ENCODE measurements at places on chromosomes 3 and 15.

DNA sequence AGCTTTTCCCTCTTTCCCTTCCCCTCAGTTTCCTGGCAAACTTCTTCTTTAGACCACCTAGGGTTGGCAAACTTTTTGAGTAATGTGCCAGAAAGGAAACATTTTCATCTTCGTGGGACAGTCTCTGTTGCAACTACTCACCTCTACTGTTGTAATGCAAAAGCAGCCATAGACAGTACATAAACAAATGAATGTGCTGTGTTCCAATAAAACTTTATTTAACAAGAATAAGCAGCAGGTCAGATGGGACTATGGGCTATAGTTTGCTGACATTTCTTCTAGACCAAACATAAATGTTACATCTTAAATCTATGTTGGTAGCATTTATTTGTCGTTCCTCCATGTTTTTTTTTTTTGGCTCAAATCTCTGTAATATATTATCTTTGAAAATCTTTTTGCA lies 552.4 kb downstream of the EDEM1 start:
- no peak for DNase-seq

DNA sequence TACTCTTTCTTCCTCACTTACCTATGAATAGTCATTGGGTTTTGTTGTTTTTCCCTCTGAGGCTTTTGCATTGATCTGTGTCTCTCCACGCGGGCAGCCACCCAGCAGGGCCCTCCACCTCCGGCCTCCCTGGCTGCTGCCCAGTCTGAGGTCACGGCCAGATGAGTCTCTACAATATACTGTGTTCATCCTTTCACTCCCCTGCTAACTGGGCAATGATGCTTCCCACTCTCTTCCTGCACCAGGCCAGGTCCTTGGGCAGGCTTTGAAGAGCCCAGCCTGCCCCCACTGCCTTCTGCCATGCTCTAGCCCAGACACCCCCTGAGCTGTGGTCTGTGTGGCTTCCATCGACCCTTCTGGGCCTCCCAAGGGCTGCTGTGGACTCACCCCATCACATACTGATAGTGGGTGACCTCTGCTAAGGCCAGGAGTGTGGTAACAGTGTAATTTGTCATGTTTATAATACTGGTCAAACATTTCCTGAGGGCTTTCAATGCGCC lies 18.0 kb downstream of the PDIA5 start:
- no peak for DNase-seq

- no peak for DNase-seq
Measured at GRCh38 chr3:170634663-170635384, 48.9 kb upstream of the SLC7A14 start.

DNA sequence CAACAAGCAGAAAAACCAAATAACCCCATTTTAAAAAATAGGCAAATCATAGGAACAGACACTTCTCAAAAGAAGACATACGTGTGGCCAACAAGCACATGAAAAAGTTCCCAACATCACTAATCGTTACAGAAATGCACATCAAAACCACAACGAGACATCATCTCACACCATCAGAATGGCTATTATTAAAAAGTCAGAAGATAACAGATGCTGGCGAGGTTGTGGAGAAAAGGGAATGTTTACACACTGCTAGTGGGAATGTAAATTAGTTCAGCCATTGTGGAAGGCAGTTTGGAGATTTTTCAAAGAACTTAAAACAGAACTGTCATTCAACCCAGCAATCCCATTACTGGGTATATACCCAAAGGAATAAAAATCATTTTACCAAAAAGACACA lies 60.7 kb downstream of the ABI3BP start:
- no peak for DNase-seq

GRCh38 chr3:136901391-136901790 lies 39.4 kb downstream of the NCK1 start:
- DNase-seq: no peak

DNA sequence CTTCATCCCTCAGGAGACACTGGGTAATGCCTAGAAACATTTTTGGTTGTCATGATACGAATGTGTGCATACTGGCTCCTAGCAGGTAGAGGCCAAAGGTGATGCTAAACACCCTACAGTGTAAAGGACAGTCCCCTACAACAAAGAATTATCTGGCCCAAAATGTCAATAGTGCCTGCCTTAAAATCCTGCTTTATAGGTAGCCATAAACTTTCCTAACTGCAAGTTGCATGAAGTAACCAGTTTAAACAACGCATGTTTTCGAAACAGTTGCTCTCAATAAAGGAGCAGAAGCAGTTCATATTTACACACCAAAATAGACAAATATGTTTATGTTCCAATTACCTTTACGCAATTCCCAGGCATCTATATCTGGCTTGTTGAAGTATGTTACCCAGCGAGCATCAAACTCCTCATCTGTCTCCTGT lies 9.1 kb downstream of the COX5A start:
- no peak for DNase-seq

DNA sequence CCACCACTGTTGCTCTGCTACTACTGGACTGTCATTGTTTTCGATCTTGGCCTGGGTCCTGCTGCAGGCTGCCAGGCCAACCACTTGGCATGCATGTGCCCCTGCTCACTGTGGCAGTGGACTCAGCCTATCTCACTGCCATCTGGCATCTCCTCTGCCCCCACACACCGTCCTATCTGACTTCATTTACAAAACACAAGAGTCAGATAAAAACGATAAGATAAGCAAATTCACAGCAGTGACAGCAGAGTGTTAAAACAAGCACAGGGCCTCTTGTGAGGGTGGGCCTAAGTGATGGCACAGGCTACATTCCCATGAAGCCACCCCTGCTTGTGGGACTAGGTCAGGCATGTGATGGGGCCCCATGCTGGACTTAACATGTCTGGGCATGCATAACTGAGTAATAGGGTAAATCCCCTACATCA lies 68.1 kb downstream of the CRYGS start:
- no peak for DNase-seq

DNA sequence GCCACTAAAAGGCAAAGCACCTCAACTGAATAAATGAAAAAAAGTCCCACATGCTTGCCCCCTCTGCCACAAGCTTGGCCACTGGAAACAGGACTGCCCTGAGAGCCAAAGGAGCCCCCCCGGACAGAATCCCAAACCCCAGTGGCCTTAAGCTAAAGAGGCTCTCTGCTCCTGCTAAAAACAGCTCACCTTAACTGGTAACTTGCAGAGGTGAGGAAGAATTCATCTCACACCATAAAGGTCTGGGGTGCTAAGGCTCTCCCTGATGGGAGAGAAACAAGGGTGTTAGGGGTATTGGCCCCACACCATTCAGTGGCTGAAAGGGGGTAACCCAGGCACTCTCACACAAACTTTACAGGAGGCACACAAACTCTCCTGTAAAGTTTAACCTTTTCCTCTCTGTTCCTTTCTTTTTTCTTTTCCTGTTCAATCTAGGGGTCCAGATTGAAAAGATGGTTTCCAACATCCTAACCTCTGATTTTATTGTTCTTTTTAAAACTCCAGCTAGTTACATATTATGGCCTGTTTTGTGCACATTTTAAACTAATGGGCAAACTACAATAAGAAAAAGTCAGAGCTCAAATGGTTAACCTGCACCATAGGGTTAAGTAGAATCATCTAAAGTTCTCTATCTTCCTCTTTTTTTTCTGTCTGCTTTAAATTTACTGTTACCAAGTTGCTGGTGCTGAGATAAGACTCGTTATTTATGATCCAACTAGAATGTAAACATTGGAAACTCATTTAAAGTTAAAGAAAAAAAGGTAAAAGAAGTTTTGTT lies 19.9 kb downstream of the TRANK1 start:
- no peak for DNase-seq

DNA sequence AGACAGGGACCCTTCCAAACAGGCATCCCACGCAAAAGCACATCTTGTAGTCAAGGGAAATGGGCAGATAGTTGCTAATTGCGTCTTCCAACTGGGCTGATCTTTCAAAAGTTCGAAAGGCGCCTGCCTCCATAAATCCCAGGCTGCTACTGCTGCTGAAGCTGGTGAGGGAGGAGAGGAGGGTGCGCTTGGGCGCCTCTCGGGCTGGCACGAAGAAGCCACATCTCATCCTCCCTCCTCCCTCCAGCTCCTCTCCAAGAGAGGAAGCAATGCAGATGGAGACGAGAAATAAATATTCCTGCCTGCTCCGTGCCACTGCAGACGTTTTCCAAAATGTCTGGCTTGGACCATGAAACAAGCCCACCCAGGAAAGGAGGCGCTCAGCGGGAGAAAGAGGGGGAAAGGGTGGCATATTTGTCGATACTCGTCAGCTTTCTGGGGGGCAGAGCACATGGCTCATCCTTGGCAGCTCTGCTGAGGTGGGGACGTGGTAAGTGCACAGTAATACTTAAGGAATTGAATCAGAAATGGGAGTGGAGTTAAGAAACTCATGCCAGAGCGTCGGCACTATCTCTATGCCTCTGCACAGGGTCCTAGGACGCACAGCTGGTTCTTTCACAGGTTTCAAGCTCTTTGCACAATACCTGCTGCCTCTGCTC lies 88.9 kb upstream of the FEZF2 start:
- no peak for DNase-seq

DNA sequence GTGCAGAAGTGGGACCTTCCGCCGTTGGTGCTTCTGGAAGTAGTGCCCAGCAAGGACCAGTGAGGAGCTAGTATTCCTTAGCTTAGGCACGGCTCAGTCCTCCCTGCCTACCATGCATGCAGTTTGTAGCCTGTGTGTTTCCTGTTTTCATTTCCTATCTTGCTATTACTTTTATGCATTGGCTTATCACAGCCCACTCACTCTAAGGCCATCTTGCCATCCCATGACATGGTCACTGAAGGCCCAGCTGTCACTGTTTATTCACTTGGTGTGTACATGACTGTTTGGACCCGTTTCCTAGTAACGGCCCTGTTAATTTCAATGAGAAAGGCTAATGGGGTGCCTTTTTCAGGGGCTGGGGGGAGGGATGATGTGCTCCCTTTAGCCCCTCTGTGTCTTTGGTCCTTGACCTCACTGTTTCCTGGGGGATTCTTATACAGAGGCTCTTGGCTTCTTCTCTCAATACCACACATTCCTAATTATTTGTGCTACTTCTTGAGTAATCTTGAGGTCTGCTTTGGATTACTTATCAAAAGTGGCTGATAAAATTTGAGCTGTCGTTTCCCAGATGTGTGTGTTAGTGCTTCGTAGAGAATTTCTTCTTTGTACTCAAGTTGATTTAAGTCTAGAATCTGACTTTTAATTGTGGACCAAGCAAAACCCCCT lies 24.5 kb upstream of the TRAK1 start:
- DNase-seq: no peak

Measured in stimulated activated CD4-positive, alpha-beta T cell treated with anti-CD3 and anti-CD28 coated beads, Interleukin-1b, Interleukin-23, amount 100 ng/mL, for 1 hour (primary cell).